BJ (cell line): ENCODE measurements at places on chromosomes 11 and 22. TPM values are rescaled to one million over a fixed set of nuclear protein-coding genes. Genes with fewer than 3 reads are reported as not detected.
A peak's percentile ranks its signal among the peaks of the same experiment; 100 is the strongest.

DNA sequence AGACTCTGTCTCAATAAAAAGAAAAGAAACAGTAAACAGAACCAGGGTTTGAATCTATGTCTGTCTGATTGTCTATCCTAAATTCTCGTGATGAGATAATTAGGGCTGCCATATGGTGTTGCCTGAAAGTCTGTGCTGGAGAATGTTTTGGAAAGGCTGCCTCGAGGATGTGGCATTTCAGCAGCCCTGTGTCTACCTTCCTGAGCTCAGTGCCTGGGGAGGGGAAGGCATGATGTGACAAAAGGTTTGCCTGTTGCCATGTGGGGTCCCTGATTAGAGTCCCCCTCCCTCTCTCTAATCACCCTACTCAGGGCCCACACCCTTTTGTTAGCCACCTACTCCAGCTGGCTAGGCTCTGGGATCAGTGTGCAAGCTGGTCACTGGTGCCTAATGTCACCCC is 15.2 kb downstream of the CD82 start:
- DNase-seq: no peak

- DNase-seq: no peak
These were observed 35.4 kb downstream of the PISD start for GRCh38 chr22:31626427-31627150.

Gene VSTM5
- polyA plus RNA-seq: 0.63 and 0.74 TPM in 2 replicates

Gene MS4A7
- polyA plus RNA-seq: not detected in 2 replicates

Gene KCNK4
- 0.05 TPM in 1 of 2 replicates, not detected in the other for polyA plus RNA-seq

GRCh38 chr11:21190181-21190580 is 520.8 kb downstream of the NELL1 start:
- DNase-seq: no peak

- DNase-seq: no peak
These were observed 5.7 kb upstream of the C1QTNF6 start for GRCh38 chr22:37193629-37194191.

GRCh38 chr11:58024601-58025091 is 965 bp downstream of the OR9Q1 start:
- no peak for DNase-seq

Gene KIRREL3
- 13.1 and 19.6 TPM in 2 replicates for polyA plus RNA-seq

DNA sequence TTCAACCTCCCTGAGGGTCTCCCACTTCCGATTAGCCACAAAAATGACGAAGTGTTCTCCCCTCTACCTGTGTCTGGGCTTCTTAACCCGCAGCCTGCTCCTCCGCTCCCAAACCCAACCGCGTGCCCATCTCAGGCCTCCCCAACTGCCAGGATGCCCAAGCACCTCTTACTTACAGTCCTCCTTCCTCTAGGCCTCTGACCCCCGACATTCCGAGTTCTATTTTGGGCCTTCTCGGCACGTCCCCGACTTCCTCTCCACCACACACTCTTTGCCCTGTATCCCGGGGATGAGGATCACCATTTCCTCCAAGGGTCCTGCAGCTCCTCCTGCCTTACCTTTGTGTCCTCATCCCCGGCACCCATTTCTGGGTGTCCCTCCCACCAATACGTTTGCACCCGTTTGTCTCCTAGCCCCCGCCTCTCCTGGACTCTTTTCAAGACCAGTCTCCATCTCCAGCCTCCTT is 388 bp upstream of the MUS81 start:
- no peak for DNase-seq

Gene ZNF70
- polyA plus RNA-seq: 1.4 TPM in 2 replicates

DNA sequence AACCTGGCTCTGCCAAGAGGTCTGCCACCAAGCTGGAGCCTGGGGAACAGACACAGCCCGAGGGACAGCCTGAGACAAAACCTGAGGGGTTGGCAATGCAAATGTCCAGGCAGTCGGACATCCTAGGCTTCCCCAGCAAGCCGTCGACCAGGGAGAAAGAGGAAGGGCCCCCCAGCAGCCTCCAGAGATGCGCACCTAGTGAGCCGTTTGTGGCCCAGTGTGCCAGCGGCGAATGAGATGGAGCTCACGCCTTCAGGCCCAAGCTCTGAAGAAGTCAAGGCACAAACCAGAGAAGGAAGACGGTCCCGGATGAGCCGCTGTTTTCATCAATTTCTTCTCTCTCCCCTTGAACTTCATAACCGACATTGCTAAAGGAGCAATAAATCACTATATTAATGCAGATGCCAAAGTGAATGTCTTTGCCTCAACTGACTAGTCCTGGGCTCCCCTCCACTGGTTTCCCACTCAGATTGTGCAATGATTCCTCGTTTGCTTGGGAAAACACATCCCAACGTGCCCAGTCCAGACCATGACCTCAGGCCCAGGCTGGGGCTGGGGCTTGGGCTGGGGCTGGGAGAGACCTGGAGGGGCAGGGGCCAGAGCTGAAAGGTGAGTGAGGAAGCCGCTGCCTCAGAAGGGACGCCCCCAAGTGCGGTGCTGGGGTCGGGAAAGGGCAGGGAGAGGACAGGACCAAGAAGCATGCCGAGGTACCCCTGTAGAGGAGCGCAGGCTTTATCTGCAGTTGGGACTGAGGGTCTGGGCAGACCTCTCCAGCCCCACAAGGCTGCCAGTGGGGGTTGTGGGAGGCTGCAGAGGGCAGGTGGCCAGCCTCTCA is 3.5 kb upstream of the DGCR2 start:
- DNase-seq: no peak

DNA sequence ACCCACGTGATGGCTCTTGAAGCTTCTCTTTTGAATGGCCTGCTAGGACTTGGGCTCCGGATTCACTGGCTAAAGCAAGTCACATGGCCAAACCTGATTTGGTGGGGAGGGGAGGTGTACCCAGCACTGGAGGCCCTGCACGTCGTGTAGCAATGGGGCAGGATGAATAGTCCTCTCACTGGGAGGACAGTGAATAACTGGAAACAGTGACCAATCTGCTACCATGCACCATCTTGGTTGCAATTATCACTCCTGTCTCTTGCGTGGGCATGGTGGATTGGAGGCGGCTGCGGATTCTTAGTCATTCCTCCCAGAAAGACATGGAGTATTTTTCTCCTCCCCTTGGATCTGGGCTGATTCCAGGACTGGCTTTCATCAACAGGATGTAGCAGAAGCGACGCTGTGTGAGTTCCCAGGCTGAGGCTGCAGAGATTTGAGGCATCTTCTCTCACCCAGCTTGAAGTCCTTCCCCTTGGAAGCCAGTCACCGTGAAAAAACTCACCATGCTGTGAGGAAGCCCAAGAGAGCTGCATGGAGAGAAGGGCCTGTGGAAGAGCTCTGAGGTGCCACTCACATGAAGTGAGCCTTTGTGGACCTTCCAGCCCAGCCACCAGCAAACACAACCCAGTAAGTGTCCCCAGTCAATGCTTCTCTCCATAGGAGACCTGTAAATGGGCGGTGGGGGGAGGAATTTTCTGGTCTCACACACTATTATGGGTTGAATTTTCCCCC is 70.4 kb downstream of the IGLL1 start:
- DNase-seq: no peak

Gene DEAF1
- 18.5 and 27.7 TPM in 2 replicates for polyA plus RNA-seq

DNA sequence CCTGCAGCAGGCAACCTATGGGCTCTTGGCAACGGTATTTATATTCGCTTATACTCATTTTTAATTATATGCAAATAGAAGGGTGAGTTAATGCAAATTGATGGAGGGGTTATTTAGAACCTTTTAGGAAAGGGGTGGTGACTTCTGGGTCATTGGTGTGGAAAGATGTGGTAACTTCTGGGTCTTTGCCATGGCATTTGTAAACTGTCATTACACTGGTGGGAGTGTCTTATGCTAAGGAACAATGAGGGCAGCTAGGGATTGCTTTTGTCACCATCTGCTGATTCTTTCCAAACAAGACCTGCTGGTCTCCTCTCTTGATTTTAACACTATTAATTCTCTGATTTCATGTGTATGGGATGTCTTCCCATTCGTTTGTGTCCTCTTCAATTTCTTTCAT is 11.7 kb upstream of the KAT5 start:
- no peak for DNase-seq

DNA sequence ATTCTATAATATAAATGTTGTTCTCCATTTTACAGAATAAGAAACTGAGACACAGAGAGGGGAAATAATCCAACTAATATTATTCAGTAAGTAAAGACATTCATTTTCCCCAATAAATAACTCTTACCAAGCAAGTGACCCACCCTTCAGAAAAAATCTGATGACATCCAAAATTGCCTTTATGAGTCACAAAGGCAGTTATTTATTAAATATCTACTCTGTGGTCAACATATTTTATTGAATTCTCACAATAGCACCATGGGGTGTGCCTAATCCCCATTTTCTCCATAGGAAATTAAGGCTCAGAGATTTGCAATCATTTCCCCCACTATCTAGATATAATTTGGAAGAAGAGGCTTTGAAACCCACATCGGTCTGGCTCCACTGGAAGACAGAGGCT is 161.5 kb upstream of the ISX start:
- DNase-seq: no peak

Gene PDE2A
- polyA plus RNA-seq: 0.32 and 0.64 TPM in 2 replicates

Gene OR8A1
- not detected in 2 replicates for polyA plus RNA-seq

DNA sequence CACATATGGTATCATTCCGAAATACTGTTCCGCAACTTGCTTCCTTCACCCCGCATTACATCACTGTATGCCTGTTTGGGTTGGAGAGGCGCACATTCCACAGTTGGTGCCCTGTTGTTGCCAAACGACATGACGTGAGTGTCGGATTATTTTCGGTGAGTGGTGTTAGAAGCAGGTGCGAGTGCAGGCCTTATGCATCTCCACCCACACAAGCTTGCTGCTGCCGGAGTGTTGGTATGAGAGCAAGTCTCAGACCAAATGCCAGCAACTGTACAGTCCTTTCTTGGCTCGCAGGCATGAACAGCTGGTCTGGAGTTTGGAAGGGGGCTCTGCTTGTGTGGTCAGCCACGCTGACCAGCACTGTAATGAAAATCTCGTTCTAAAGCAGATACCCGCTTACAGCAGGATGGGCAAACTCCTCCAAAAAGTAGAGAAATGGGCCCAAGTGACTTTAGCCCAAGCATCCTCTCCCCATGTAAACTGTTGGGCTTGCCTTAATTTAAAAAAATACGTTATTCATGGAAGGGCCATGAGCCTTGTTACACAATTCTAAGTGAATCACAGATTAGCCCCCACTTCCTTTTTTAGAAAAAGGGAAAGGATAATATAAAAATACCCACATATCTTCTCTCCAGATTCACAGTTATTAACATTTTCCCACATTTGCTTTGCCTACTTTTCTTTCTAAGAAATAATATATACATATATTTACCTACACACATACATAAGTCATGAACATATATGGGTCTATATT is 48.7 kb upstream of the OR9Q1 start:
- DNase-seq: no peak

Gene LDHAL6A
- not detected in 2 replicates for polyA plus RNA-seq

DNA sequence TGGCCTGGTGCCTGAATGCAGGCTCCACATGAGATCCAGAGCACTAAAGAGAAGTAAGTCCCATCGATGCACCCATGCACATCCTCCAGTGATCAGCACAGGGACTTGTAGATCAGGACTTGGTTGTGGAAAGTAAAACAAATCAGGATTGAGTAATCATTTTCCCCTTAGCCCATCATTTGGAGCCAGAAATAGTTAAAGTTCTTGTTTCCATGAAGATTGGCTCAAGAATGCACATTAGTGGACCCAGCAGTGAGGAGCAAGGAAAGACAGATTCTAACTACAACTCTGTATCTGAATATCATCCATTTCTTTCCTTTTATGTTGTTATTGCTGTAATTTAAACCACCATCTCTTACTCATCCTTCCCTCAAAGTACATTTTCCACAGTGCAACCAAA is 19.1 kb downstream of the CCDC83 start:
- no peak for DNase-seq

Gene STK33
- 3.0 and 3.8 TPM in 2 replicates for polyA plus RNA-seq

DNA sequence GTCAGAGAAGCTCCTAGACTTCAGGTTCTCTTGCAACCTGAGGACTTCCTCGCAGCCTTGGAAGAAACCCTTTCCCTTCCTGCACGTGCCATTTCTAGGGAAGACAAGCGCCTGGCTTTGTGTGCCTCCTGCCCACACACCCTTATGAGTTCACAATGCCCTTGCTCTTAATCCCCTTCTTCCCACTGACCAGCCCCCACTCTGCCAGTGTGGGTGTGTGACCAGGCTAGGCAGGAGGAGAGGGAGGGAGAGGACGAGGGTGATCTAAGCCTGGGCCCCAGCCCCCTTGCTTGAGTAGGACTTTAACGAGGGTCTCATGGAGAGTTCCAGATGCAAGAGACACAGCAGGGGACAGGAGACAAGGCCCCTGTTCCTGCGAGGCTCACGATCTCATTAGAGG is 30.2 kb downstream of the TP53I11 start:
- DNase-seq: no peak

GRCh38 chr11:74739546-74740270 is 8.5 kb upstream of the CHRDL2 start:
- DNase-seq: no peak

DNA sequence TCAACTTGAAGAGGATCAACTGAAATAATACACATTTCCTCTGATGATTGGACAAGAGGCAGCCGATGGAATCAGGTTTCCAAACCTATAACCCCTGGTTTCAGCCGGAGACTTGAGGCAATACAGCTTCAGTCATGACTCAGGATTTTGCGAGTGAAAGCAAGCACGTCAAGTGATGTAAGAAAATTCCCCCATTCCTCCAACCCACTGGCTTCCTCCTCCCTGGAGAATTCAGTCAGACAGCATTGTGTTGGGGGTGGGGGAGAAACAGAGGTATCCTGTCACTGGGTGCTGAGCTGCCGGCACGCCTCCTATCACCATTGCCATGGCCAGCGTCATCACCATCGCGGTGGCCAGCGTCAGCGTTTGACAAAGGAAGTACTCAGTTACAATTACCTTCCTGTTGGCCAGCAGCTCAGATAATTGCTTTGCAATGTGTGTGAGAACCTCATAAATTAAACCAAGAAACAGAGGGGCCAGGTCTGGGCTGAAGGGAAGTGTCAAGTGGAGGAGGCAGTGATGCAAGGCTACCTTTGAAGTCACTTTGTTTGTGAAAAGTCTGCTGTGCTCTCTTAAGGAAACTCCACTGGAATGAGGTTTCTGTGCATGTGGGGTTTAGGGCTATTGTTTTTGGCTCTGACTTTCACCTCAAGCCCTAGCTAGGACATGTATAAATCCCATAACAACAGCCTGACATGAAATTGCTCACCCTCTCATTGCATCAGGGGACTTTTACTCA is 50.2 kb downstream of the LIF start:
- DNase-seq: peak; percentile 98
